ENCODE measurements at places on chromosomes 2 and 18.

DNA sequence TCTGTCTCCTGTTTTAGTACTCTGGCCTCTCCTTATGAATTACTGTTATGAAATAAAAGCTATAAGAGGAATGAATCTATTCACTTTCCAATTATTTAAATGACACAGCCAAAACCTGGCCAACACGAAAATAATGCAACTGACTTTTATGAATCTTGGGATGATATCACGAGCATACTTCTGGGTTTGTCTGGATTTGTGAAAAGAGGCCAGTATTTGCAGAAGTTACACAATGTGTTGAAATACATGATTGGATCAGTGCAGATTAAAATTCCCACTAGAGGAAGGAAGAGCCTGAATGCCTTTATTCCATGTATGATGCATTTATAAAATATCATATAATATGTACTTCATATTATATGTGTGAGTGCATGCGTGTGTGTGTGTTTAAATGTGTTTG lies 418.2 kb downstream of the GRB14 start:
- no peak for DNase-seq

- DNase-seq: no peak
Measured at GRCh38 chr2:126866451-126866850, 32.2 kb upstream of the TEX51 start.

DNA sequence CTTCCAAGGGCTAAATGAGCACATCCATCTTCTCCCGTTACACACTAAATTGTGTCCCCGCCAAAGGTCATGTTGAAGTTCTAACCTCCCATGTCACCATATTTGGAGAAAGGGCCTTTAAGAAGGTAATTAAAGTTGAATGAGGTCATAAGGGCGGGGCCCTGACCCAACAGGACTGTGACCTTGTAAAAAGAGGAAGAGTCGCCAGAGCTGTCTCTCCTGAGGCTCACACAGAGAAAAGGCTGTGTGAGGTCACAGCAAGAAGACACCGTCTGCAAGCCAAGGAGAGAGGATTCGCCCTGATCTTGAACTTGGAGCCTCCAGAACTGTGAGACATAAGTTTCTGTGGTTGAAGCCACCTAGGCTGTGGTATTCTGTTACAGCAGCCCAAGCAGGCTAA lies 24.1 kb downstream of the TRABD2A start:
- DNase-seq: no peak

- peak; percentile 9 for DNase-seq
Measured at GRCh38 chr2:230130668-230131364, 62.1 kb upstream of the SLC16A14 start.

- DNase-seq: no peak
Measured at GRCh38 chr2:105734762-105735538, 9.8 kb upstream of the NCK2 start.

GRCh38 chr2:139631966-139632365 lies 851.8 kb upstream of the NXPH2 start:
- no peak for DNase-seq

DNA sequence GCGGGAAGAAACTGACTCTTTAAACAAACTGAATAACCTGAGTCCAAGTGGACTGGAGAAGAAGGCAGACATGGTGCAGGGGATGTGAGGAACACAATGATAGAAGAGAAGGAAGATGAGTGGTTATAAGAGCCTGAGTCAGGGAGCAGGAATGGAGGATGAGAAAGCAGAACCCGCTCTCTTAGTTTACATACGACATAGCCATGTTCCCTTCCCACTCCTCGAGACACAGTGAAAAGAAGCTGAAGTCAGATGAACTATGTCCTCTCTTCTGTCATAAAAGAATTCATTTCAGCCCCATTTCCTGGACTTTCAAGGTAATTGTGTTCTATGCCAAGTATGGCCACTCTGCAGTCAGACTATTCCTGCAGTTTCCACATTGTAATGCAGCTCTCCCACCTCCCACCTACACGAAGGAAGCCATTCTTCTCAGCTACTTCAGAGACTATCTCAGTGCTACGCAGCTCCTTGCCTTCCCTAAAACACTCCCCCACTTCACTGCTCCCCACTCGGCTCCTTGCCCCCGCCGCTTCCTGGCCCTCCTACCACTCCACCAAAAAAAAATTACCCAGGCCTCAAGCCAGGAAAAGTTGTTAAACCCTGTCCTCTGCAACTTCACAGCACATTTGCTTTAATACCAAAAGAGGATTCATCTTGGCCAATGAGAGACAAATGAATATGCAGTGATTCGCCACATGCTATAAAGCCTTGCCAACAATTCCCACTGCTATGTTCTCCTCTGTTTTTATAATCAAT lies 323.4 kb upstream of the EPHA4 start:
- DNase-seq: no peak

- no peak for DNase-seq
Measured at GRCh38 chr2:205245001-205245400, 437.3 kb upstream of the NRP2 start.

DNA sequence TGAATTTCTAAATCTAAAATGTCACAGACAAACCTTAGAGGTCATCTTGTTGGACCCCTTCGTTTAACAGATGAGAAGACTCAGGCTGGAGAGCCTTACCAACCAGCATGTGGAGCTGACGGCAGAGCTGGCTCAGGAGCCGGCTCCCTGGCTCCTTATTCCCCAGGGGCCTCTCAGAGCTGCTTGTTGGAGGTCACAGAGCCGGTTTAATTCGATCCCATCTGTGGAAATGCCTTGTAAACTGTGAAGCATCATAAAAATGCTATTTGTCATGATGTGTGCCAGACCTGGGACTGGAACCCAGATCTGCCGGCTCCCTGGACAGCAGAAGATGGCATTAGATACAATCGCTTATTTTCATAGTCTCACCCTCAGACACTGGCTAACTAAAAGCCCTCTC lies 8.2 kb upstream of the CIB4 start:
- DNase-seq: no peak

- DNase-seq: no peak
Measured at GRCh38 chr2:54370405-54371104, 85.6 kb upstream of the SPTBN1 start.

DNA sequence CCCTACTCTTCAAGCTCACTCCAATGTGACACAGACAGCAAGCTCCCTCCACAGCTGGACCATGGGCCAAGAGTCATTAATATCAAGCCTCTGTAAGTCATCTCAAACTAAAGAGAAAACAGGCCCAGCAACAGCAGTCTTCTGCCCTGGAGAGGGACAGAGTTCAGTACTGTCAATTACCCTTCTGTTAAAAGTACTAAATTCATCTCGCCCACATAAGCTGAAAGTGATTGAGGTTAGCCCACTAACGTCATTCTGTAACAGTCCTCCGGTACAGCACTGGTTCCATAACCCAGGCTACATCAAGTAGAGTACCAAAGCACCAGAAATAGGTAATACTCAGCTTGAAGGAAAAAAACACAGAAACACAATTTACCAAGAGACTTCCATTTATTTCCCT lies 25.9 kb downstream of the THADA start:
- DNase-seq: no peak

GRCh38 chr2:74198023-74198460 lies 373 bp upstream of the MTHFD2 start:
- no peak for DNase-seq

DNA sequence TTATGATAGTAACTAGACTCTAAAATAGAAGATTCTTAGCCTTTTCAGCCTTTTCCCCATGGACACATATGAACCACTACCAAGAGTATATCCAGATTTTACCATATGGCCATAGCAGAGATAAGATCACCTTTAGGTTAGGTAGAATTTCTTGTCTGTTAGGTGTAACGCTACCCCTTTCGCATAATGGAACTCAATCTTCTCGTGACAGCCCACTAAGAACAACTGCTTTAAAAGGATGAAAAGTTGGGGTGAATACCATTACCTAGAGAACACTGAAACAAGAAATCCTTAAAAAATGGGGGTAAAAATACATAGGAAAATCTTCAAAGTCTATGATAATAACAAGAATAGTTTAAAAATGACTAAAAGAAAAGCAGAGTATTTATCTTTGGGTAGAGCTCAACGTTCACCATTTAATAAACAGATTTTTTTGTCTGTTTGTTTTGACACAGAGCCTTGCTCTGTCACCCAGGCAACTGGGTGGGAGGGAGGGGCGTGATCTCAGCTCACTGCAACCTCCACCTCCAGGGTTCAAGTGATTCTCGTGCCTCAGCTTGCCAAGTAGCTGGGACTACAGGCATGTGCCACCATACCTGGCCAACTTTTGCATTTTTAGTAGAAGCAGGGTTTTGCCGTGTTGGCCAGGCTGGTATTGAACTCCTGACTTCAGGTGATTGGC lies 67.2 kb downstream of the VIL1 start:
- no peak for DNase-seq

GRCh38 chr2:27992787-27993401 lies 102.4 kb downstream of the BABAM2 start:
- no peak for DNase-seq

- no peak for DNase-seq
Measured at GRCh38 chr2:198371921-198372543, 567.6 kb downstream of the PLCL1 start.

GRCh38 chr2:55965276-55965675 lies 41.7 kb upstream of the EFEMP1 start:
- DNase-seq: no peak

- DNase-seq: peak; percentile 85
Measured at GRCh38 chr2:46296840-46297545, at the start of gene EPAS1. TSS of gene EPAS1 (plus strand) at chr2:46297407. CDS start at chr2:46297912, 505 bp downstream.

DNA sequence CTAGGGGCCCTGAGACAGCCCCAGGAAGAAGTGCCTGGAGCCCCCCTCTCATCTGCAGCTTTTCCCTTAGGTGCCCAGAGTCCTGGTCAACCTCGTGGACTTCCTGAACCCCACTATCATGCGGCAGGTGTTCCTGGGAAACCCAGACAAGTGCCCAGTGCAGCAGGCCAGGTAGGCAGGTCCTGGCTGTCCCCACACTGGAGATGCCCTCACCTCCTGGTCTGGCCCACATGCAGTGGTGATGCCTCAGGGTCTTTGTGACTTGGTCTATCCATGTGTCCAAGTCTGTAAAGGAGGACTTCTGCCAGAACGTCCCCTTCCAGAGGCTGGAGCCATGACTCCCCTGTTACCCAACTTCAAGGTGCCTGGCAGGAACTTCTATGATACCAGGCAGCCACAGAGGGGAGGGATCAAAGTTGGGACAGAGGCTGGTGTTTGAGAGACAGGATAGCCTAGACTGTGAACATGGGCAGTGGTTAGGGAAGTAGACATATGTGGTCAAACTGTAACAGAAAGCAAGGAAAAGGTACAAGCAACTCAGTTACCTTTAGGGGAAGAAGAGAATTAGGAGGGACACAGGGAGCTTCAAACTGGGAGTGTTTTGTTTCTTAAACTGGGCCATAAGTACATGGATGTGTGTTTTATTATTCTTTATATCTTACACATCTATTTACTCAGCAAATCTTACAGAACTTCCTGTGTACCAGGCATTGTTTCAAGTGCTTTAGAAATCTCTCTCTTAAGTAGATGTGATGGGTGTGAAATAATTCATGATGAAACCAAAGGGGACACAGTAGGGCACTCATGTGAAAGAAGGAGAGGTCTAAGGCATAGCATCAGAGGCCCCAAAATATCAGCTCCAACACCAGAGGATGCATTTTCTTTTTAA lies 107.1 kb downstream of the PLB1 start:
- no peak for DNase-seq

DNA sequence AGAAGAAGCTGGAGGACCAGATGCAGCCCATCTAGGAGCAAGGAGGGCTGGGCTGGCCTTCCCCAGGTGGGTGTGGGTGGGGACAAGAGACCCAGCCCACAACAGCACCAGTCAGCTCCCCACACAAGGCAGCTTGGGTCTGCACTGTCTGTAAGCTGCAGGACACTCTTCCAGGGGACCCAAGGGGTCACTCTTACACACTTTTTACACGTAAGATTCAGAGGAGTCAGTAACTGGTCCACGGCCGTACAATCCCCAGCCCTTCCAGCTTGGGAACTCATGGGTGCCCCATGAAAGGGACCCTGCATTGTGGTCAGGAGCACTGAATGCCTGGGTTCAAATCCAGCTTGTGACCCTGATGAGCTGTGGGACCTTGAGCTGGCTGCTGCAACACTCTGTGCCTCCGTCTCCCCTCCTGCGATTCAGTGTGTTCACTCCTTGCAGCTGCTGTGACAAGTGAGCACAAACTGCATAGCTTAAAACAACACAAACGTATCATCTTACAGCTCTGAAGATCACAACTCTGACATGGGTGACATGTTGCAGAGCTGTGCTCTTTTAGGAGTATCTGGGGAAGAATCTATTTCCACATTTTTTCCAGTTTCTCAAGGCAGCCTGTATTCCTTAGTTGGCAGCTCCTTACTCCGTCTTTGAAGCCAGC lies 11.1 kb upstream of the SLC66A3 start:
- no peak for DNase-seq

DNA sequence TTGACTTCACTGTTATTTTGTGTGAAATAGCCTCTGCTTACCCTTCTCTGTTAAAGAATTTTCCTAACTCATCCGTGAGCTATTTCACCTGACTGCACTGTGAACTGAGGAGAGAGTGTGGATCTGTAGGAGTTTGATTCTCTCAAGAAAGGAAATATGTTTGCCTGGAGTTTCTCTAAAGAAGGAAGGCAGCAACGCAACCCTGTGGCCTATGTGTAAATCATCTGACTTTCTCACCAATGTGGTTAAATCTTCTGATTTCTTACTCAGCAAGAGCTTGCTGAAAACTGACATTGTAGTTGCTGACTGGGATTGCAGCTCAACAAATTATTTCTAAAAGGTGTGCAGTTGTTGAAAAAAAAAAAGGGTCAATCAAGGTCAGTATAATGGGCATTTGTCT lies 153.9 kb upstream of the PELI1 start:
- DNase-seq: no peak

GRCh38 chr2:11738589-11739436 lies 7.6 kb upstream of the LPIN1 start:
- no peak for DNase-seq

DNA sequence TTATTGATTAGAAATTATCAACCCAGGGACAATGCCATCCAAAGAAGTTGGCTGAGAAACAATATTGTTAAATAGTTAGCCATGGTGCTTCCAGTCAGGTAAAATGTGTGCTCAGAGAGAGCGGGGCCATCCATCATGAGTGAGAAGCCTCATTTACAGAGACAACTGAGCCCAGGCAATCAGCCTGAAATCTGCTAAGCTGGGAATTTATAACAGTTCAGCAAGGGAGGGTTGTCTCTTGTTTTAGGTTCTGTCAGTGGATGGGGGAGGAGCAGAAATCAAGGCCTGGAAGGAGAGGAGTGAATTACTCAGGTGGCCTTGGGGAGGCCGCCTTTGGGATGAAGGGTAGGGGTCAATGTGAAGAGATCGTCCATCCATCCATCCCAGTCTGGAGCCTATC lies 102.5 kb upstream of the ST8SIA3 start:
- no peak for DNase-seq
